T-cell (primary cell): ENCODE measurements at places on chromosomes 3 and 15. TPM values are rescaled to one million over a fixed set of nuclear protein-coding genes. Genes with fewer than 3 reads are reported as not detected.

Gene MON1A
- 6.3 TPM for total RNA-seq

Gene OR5K2
- not detected for total RNA-seq

Gene MB21D2
- 5.2 TPM for total RNA-seq

Gene ZDHHC23
- total RNA-seq: 4.4 TPM

Gene MRPL3
- total RNA-seq: 41.7 TPM

Gene LRRN1
- 2.4 TPM for total RNA-seq

Gene CMC1
- 18.3 TPM for total RNA-seq

Gene CD80
- 3.5 TPM for total RNA-seq

DNA sequence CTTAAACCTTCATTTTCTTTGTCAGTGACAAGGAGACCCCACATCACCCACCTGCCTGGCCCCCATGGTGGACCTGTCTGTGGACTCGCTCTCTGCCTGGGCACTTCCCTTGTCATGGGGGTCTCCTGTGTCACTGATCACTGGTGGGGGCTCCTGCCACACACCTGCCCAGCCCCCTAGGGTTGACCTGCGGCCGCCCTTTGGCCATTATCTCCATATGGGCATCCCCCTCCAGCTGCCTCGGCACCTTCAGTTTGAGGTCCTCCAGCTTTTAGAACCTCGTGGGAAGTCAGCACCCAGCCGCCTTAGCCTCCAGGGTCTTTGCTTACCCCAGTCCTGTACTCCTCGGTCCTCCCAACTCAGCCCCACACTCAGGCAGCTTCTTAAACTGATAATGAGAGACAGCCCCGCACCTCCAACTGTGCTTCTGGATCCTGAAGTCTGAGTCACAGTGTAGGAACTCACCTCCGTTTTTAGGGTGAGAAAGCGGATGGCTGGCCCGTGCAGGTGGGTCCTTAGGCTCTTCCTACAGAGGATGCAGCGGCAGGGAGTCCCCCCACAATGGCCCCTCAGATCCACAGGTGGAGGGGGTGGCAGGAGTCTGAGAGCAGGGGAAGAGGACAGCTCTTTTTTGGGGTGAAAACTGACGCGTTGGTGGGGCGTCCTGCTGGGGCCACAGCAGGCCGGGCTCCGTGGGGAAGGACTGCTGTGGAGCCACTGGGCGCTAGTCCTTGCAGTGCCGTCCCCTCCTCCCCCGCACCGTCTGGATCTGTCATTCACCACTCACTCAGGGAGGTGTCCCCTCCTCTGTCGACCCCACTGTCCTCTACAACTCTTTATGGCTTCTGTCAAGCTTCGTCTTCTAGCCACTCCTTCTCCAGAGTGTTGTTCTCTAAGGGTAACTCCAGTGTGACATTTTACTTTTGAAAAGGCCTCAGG, 8.7 kb upstream of the PRR23E start:
- DNase-seq: no peak

GRCh38 chr3:104367000-104367399, 999.7 kb upstream of the ALCAM start:
- DNase-seq: no peak

DNA sequence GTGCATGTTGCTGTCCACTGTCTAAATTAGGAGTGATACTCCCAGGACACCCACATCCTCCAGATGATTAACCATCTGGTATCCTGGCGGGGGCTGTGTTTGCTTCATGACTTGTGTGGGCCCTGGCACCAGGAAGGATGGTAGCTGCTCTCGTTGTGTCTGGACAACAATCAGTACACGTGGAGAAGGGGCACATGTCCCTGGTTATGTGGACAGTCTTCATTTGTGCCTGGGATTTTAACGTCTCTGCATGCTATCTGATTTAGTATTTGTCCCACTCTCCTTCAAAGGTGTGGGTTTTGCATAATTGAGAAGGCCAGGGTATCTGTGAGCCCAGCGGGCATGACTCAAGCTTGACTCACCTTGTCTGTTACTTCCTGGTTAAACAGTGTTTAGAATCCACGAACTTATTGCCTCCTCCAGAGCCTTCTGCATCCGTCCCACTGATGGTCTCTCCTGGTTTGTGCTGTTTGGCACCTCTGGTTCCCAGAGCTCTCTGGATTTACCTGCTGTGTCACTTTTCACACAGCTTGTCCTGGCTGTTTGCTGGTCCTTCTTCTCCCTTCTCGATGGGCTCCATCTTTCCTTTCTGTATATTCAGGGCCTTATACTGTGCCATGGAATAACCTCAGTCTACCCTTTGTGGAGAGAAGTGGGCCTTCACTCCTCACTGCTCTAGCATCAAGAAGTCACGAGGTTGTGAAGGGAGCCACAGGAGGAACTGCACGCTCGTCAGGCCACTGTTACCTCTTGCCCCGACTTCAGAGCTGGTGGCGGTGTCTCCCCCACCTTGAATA, 32.5 kb downstream of the ARNT2 start:
- DNase-seq: no peak

DNA sequence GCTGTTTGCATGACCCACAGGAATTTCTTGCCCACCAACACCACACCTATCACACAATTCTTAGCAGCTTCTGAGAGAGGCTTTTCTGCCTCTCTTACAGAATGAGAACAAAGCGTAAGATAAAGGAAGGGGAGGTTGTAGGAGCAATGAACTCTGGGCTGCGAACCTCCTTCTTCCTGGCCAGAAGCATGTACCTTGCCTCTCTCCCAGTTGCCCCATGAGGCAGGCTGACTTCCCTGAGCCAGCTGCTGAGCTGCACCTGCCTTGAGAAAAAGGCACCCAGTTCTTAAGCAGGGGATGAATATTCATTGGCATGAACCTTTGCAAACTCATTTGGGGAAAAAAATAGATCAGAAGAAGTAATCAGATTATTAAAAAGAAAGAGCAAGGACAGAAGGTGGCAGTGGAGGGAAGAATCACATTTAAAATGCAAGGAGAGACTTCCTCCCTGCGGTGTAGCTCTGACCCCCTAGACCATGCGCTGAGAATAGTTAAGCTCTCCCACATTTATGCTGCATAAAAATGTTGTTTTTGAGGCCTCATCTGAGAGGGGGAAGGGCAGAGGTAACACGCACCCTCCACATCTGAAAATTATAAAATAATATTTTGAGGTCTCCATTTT, 304.8 kb downstream of the EPHB1 start:
- no peak for DNase-seq

DNA sequence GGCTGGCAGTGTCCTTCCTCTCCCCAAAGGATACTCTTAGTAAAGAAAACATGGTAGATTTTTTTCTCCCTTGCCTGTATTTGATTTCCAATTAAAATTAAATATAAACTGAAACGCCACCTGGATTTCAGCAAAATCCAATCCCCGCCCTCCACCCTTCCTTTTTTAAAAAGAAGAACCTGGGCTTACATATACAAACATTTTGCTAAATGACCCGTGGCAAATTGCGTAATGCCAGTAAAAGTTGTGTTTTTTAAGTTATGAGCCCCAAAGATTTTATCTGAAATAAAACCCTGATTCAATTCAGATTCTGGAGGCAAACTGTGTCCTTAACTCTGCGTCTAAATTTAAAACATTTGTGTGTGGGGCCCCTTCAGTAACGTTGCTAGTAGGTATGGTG, 403.0 kb downstream of the FOXP1 start:
- no peak for DNase-seq

DNA sequence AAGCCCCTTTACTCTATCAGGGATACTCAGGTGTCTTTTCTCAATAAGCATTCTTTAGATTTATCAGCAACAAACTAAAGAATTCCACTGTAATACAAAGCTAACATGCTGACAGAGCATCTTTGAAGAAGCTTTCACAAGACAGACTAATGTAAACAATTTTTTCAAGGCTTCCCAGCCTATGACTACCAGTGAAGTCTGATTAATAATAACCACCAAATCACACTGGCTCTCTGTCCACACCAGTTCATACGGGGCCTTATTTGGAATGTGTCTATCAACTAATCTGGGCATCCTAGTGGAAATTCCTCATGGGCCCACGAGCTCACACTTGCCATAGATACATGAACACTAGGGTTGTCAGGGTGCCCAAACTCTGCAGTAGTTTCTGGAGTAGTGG, 84.5 kb downstream of the EFL1 start:
- no peak for DNase-seq

GRCh38 chr3:118137778-118138177, 896.9 kb downstream of the IGSF11 start:
- no peak for DNase-seq

- DNase-seq: no peak
These were observed 54.4 kb downstream of the TPRA1 start for GRCh38 chr3:127535901-127536829.

DNA sequence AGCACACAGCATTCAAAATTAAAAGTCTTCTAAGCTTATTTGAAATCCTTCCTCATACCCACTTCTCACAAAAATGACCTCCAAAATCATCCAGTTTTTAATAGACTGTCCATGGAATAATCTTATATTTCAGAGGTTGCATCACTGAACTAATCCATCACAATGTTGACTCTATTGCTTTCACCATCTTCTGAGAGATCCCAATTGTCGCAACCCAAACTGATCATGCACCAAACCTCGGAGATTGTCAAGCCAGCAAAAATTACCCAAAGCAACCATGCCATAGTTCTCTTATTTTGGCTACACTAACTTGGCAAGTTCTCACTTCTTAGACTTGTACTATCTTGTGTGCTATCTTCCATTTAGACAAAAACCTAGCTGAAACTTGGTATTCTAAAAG, 75.5 kb downstream of the LRRFIP2 start:
- no peak for DNase-seq

- DNase-seq: no peak
These were observed 5.1 kb upstream of the B4GALT4 start for GRCh38 chr3:119245778-119246177.

DNA sequence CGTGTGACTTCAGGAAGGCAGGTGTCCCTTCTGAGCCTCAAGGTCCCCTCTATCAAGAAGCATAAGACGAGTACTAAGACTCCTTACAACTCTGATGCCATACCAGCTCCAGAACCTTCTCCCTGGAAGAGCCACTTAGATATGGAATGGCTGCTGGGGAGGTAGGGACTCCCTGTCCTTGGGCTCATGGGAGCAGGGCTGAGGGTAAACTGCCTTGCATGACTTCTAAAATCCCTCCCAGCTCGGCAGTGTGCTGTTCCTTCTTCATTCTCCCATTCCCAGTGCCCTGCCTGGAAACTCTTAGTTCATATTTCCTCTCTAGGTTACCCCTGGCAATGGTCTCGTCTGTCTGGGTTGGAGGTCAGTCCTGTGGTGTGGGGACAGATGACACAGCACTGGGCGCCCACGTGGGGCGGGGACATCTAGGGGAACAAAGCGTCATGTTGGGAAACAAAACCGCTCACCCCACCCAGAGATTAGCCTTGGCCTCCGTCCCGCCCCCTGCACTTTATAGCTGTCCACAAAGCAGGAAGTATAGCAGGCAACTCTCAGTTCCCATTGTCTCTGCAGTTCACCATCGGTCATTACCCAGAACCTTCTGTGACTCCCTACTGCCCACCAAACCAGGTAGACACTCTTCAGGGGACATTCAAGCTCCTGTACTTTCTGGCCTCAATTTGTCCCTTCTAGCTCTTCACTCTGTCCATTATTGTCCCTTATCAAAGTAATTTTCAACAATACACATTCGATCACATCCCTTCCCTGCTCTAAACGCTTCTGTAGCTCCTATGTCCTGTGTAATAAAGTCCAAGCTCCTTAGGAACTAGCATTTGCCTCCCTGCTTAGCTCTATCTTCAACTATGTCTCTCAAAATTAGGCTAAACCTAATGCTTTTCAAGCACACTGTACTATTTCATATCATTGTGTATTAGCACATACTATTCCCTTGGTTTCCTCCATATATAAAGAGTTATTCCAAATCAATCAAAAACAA, 73.8 kb downstream of the IQSEC1 start:
- no peak for DNase-seq

DNA sequence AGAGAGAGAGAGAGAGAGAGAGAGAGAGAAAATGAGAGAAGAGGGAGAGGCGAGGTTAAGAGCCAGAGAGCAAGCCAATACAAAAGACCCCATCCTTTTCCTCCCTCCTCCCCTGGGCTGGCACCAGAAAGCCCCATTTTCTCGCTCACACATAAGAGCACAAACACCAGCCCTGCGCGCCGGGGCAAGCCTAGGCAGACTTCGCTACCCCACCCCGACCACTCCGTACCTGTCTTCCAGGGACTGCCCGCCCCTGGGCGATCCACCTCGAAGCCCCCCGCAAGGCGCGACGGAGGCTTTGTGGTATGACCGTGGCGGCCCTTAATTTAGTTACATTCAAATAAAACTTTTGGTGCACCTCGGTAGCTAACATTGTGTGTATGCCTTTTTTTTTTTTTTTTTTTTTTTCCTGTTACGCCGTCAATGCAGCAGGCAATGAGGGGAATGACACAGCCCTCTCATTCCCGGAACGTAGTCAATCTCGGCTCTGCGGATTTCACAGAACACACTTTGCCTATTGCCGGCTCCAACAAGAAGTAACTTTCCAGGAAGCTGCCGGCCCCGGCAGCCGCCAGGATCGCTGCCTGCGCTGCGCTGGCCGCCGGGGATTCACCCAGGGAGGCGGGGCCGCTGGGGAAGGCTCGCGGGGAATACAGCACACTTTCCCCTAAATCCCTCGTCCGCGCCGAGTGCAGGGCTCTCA, 7.7 kb downstream of the BCL6 start:
- peak; percentile 39 for DNase-seq

- no peak for DNase-seq
These were observed 152.3 kb downstream of the FBN1 start for GRCh38 chr15:48493084-48493762.

DNA sequence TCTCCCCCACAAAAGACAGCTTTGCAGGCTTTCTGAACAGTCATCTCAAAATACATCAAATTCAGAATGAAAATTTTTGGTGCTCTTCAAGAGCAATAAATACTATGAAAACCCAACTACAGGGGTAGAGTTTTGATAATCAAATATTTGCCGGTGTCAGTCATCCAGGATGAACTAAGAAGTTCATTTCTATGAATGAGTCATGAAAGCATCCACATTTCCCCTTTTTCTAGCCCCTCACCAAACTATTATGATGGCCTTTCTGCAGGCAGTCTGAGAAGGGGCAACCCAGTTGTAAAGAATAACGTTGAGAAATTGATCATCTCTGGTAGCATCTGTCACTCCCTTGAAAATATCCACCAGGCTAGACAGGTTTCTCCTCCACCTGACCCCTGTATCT, 3.1 kb upstream of the LPCAT4 start:
- no peak for DNase-seq

- no peak for DNase-seq
These were observed 204.3 kb upstream of the STAC start for GRCh38 chr3:36175916-36176461.

DNA sequence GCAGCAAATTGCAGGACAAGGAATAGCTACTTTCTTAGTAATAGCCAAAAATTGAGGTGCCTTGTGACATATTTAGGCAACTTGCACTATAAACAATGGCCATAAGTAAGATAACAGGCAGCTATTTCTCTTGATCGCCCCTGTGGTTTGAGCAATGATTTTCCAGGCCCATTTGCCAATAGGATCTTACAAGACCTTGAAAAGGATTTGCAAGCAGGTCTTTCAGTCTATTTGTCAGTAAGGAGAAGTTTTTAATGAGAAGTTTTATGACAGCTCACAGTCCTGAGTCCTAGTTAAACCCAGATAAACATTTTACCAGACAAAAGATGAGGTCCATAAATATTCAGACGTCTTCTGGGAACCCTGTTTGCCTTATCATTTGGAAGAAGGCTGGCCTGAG, 645.5 kb downstream of the RBMS3 start:
- no peak for DNase-seq

GRCh38 chr3:120797857-120798256, 55.3 kb downstream of the GTF2E1 start:
- DNase-seq: no peak

- no peak for DNase-seq
These were observed 19.4 kb upstream of the UBE2E2 start for GRCh38 chr3:23183731-23184130.
